Activated T-cell treated with anti-CD3 and anti-CD28 coated beads, Interleukin-2, amount 50 U/mL, for 1 hour (primary cell): ENCODE measurements at places on chromosomes 13 and 19.

DNA sequence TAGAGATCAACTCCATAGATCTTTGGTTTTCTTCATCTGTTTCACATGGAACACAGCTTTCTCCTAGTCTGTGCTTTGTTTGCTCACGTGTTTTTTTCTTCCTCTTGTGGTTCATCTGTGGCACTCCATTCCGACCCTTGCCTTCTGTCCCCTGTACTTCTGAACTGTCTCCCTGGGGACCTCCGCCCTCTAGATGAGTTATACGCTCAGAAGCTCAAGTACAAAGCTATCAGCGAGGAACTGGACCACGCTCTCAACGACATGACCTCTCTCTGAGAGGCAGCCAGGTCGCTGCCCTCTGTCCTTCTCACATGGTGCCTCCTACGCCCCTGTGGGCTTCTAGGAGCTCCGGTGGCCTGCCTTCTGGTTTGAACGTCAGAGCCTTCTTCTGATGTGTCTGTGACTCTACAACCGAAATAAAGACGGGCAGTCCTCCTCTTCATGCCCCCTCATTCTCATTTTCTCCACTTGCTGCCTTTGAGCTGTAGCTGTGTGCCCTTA lies 16.6 kb upstream of the RAB8A start:
- DNase-seq, result peak; percentile 44

DNA sequence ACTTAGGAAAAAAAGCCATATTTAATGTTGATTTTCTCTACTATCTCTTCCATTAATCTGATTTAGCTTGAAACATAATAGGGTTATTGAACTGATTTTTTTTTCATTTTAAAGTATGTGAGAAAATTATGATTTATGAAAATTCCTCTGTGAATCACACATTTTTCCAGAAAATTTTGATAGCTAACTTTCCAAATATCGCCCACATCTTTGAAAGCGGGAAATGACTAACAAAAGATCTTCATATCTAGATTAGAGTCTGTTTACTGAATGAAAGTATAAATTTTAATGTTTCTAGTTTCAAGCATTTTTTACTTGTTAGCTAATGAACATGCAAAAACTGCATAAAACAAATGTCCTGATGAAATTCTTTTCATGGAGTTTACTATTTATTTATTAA lies 97.4 kb downstream of the POSTN start:
- DNase-seq, result no peak

DNA sequence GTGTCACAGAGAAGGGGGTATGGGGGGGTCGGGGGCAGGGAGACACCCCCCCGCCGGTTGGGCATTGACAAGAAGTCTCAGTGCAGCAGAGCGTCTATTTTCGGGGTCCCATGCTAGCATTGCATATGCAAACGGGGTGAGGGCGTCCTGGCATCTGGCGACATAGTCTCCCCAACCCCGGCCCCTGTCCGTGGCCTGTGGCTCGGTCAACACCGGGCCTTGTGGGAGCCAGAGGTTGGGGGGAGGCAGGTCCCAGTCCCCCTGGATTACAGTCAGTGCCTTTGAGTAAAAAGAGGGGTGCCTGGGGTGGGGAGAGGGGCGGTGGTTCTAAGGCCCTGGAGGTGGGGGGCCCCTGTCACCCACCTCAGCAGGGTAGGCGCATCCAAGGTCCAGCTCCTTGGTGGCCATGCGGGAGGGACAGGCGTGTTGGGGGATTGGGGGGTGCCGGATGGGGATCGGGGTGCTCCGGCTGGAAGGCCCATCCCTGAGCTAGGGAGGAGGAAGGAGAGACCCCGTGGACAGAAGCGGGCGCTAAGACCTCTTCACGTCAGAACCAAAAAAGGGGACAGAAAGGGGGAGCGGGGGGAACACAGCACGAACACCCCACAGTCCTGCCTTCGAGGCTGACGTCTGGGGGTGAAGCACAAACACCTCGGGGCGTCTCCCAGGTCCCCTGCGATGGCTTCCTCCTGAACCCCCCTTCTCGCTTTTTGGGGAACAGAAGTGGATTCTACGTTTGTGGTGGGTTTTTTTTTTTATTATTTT lies 20.9 kb downstream of the ZBTB7A start:
- DNase-seq, result no peak

- no peak for DNase-seq
Observed at GRCh38 chr13:23707674-23708073, 137.5 kb downstream of the TNFRSF19 start.

- DNase-seq, result no peak
Observed at GRCh38 chr19:44993926-44994537, 7.2 kb upstream of the RELB start.

GRCh38 chr19:16369664-16370576 lies 45.3 kb downstream of the KLF2 start:
- peak; percentile 78 for DNase-seq

- no peak for DNase-seq
Observed at GRCh38 chr19:1663852-1664251, 11.4 kb upstream of the TCF3 start.

DNA sequence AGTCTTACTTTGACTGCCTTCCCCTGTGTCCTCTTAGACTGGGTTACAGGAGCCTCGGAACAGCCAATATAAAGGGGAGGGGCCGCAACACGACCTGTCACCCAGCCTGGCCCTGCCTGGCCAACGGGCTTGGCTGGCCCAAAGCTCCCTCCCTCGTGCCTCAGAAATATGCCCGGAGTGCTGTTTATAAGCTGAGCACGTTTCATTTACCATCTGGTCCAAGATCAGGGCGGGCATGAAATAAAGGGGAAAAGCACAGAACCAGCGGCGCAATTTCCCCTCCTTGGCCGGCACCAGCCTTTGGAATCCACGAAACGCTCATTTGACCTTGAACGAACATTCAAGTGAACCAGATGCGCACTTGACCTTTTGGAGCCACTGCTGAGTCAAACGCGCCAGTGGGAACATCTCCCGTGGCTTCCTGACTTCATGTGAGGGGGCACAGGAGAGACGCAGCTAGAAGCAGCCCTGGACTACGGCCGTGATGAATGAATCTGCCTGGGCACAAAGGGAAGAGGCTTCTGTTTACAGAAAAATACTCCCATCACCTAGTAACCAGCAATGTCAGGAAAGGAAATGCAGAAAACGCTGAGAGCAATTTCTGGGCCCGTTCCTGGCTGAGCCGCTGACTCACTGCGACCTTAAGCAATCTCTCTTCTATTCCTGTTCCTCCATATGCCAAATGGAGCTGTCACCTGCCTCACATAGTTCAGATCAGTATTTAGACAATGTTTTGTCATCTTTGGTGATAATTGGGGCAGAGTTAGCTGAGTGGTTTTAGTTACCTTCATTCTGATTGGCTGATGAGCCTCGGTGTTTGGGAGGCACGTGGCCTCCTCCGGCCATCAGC lies 53.3 kb downstream of the RFX2 start:
- DNase-seq, result no peak

GRCh38 chr13:104962411-104962810 lies 1573.1 kb downstream of the EFNB2 start:
- no peak for DNase-seq

GRCh38 chr19:54172471-54173358 lies at the start of gene TMC4:
TSS of gene TMC4 (minus strand) at chr19:54173160. CDS start at chr19:54173117, 43 bp downstream.
- DNase-seq, result no peak

DNA sequence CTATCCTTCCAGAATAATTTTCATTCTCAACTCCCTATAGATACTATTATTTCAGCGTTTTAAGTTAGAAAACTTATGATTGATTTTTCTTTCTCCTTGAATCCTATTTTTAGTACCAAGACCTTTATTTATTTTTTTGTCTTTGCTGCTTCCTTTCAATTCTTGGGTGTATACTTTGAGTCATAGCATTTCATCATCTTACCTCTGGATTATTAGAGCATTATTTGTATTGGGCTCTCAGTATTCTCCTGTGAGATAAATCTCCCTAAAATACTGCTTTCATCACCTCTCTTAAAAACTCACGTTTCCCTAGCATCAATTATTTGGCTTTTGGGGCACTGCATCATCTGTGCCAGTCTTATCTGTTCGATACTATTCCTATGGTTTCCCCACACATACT lies 222.8 kb downstream of the POSTN start:
- no peak for DNase-seq

- peak; percentile 51 for DNase-seq
Observed at GRCh38 chr19:4597975-4598671, 38.6 kb upstream of the SEMA6B start.

DNA sequence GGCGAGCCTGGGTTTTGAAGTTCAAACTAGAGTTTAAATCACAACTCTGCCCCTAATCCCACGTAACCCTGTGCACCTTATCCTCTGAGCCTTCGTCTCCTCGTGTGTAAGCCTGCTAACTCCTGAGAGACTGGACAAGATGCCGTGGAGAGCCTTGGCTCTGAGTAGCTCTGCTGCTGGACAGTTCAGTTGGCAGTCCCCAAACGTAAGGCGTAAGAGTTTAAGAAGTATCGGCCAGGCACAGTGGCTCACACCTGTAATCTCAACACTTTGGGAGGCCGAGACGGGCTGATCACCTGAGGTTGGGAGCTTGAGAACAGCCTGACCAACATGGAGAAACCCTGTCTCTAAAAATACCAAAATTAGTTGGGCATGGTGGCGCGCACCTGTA lies 4.7 kb upstream of the CD79A start:
- DNase-seq, result peak; percentile 23

DNA sequence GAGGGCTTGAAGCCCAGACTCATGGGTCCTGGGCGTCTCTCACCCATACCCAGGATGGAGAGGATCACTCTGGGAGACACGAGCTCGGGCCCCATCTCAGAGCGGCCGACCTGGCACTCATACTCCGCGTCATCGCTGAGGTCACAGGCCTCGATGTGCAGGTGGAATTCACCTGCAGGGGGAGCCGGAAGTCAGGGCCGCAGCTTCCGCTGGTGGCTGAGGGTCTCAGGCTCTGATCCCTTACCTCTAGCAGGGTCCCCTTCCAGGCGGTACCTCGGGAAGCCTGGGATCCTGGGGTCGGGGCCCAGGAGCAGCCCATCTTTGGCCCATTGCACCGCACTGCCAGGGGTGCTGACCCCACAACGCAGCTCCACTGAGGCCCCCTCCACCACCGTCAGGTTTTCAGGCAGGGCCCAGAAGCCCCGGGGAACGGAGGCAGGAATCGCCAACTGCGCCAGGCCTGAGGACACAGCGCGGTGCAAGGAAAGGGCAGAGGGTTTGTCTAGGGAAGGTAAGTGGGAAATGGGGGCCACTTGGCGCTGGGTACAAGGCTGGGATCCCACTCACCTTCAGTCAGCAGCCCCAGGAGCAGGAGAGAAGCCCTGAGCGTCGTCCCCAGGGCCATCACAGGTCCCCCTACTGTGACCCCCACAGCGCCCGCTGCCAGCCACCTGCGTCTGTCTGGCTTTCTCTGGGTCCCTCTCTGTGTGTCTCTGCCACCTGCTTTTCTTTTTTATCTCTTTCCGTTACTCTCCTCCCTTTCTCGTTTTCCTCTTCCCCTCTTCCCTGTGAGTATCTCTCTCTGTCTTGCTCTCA lies 883 bp downstream of the NPHS1 start:
- DNase-seq, result peak; percentile 25

DNA sequence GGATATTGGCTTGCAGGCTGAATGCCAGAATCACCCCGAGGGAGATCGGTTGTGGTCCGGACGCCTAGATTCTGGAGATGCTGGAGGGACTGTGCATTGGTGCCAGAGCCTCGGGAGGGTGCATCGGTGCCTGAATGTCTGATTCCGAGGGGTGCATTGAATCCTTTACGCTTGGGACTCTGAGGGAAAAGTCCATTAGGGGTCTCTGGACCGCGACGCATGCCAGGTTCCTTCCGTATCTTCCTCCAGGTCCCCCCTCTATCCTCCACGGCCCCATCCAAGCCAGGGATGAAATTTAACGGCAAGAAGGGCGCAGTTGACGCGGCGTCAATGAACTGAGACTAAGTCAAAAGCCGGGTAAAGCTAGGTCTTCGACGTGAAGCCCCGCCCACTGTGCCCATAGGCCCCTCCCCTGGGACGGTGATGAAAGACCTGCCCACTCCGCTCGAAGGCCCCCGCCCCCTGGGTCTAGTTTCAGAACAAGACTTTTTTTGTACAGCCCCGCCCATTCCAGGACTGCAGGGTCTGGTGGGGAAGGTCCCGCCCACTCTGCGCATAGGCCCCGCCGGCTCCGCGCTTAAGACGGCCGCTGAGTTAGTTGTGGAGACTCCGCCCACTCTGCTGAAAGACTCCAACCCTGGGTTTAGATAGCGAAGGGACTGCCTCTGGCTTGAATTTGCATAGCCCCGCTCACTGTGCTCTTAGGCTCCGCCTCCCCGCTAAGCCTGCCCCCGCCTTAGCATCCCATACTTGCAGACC lies 737 bp downstream of the ZNF575 start:
- DNase-seq, result peak; percentile 93

DNA sequence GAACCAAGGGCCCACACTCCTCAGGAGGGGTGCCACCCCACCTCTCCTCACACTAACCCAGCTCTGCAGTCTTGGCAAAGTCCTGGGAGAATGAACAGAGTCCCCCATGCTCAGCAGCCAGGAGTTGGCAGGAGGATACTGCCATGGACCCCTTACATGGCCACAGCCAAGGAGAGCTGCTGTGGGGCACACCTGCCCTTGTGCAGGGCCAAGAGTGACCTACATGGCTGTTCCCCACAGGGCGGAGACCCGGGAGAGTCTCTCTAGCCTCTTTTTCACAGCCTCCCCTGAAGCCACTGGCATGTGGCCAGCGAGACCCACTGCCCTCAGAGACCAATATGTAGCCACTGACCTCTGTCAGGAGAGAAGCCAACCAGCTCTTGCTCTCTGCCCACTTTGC lies 45.9 kb upstream of the VSTM2B start:
- no peak for DNase-seq

- no peak for DNase-seq
Observed at GRCh38 chr19:44698492-44699201, at the start of gene CEACAM16. TSS of gene CEACAM16 (plus strand) at chr19:44699151. CDS start at chr19:44701457, 2,306 bp downstream.

DNA sequence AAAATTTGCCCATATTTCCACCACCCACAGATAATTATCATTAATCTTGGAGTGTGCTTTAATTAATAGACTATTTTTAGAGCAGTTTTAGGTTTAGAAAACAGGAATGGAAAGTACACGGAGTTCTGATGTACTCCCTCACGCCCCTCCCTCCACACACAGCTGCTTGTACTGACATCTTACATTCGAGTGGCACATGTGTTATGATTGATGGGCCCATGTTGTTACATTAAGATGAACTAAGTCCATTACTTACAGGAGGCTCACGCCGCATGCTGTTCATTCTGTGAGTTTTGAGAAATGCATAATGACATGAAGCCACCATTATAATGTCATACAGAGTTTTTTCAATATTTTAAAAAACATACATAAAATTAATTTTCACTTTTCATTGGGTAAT lies 1.2 kb upstream of the SPATA13 start:
- no peak for DNase-seq

DNA sequence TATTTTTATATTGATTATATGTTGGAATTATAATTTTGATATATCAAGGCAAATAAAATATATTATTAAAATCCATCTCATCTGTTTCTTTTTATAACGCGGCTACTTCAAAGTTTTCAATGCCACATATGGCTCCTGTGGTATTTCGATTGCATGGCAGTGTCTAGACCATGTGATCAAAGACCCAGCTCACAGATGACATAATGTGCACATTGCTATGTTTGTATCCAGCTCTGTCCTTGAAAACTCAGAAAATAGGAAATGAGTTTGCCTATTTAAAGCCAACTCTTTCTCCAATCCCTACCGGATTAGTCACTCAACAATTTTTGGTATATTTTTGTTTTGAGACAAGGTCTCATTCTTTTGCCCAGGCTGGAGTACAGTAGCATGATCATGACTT lies 26.2 kb downstream of the TMTC4 start:
- no peak for DNase-seq
